ENCODE measurements at places on chromosomes 4 and X.

GRCh38 chrX:127030016-127030748, 210.7 kb downstream of the PRR32 start:
- no peak for DNase-seq

DNA sequence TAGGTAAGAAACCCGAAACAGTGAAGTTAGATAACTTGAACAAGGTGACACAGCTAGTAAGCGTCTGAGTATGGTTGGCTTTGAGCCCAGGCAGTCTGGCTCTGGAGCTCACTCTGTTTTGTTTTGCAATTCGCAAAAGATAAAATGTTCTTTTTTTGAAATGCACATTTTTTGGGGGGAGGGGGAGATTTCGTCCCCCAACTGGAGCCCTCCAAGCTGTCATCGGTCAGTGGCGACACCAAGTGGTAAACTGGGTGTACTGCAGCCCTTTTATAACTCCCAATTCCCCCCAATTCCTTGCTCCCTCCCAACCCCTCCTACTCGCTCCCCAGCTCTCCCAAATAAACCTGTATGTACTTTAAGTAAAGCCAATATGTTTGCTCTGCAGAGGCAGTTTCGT, 2.8 kb upstream of the CLCN5 start:
- peak; percentile 1 for DNase-seq

GRCh38 chr4:105128208-105128607, 18.5 kb upstream of the TET2 start:
- no peak for DNase-seq

GRCh38 chrX:105495376-105495775, 274.9 kb upstream of the TEX13A start:
- no peak for DNase-seq

- DNase-seq = no peak
Measured at GRCh38 chrX:132200976-132201375, 18.3 kb downstream of the RAP2C start.

GRCh38 chrX:153868576-153869472, 17.1 kb downstream of the L1CAM start:
- DNase-seq = no peak

DNA sequence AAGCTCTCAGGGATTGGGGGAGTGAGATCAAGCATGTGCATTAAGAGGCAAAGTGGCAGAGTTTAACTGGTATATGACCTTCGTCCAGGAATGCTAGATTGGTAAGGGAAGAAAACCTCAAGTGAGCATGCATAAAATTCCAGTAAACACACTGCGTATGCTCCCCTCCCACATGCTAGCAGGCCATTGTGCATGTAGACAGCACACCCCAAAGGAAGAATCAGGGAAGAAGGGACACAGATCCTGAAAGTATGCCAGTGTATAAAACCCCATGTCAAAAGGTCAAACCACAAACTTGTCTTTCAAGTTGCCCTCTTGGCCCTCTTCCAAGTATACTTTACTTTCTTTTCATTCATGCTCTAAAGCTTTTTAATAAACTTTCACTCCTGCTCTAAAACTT, 405.2 kb upstream of the CNKSR2 start:
- no peak for DNase-seq

GRCh38 chrX:106780664-106781377, 21.7 kb upstream of the TBC1D8B start:
- no peak for DNase-seq

GRCh38 chr4:112173593-112174558, 28.6 kb downstream of the FAM241A start:
- DNase-seq = no peak

GRCh38 chr4:55554453-55555030, 7.8 kb upstream of the CLOCK start:
- DNase-seq = no peak

DNA sequence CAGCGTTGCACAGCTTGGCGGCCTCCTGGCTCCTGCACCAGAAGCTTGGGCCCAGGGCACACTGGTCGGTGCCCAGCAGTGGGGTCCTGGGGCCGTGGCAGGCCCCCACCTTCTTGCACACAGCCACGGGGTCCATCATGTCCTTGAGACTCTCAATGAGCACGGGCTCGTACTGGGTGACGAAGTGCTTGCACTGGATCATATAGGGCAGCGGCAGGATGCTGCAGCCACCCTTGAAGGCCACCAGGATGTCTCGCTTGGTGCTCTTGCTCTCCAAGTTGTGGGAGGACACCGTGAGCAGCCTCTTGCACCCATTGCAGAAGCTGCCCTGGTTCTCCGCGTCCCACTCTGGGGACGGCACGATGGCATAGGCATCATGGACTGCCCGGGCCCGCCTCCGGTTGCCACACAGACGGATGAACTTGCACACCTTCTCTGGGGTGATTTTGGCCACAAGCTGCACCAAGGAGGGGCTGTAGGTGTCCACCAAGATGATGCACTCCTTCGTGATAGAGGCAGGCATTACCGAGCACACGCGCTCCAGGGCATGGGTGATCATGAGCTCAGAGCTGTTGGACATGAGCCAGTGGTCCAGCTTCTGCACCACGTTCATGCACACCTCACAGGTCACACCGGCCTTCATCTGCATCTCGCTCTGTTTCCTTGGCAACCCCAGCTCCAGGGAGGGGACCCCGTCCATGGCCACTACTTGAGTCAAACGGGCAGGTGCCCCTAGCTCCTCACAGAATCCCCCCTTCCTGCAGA, 1.2 kb downstream of the PSAPL1 start:
- DNase-seq = no peak

DNA sequence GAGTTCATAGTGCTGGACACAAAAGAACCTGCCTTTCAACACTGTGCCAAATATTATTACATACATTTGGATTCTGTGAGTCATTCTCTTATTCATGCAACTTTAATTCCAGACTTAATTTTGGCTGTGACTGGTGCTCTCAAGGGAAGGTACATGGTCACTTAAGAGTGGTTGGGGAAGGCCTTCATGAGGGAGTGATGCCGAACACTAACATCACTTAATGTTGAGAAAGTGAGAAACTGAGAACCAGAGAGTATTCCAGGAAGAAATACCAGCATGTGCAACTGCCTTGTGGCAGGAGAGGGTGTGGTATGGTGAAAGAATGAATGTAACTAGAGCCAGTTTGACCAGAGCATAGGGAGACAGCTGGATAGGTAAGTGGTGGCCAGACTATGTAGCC, 41.5 kb upstream of the FHDC1 start:
- no peak for DNase-seq

DNA sequence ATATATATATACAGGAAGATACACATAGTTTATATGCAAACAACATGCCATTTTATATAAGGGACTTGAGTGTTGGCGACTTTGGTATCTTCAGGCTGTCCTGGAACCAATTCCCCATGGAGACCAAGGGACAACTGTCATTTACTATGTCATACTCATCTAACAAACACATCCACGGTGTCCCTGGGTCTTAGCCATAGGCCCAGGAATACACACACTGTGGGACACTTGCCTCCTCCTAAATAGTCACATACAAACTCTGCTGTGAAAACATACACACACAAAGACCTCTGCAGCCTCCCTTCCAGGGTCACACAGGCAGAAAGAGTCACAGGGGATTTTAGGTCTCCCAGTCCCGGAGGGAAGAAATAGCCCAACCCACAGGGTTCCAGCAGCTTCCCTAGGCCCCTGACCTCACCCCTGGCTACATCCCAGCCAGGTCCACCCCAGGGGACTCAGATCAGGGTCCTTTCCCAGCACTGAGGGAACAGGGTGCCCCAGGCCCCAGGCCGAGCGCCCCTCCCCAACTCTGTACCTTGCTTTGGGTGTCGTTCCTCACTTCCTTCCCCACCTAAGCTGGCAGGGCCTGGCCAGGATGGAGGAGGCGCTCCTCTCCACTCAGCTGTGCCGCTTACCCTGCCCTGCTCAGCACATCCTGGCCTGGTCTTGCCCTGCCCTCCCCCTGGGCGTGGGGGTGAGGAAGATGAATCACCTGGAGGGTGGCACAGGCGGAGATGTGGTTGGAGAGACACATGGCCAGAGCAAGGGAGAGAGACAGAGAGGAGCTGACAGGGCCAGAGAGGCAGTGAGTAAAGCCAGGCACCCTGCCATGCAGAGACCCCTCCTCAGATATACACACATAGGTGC, 21.8 kb downstream of the FGD1 start:
- no peak for DNase-seq

- DNase-seq = no peak
Measured at GRCh38 chr4:148006001-148006400, 274.1 kb downstream of the ARHGAP10 start.

DNA sequence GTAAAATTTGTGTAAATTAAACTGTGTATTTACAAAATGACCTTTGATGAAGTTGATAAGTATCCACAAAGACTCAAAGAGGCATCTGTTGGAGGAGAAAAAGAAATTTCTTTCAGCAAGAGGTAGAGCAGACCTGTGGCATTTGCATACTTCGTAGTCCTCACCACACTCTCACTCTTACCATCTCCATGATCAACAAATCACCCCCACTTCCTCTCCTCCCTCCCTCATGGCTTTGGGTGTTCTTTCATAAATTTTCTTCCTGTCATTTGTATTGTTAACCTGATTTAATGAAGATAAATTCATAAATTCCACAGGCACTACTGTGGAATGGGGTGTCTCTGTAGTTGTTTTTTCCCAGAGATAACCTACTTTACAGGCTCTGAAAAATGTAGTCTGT, 366.5 kb downstream of the ZNF674 start:
- DNase-seq = no peak

GRCh38 chrX:154142386-154142785, 1.7 kb upstream of the OPN1LW start:
- no peak for DNase-seq

DNA sequence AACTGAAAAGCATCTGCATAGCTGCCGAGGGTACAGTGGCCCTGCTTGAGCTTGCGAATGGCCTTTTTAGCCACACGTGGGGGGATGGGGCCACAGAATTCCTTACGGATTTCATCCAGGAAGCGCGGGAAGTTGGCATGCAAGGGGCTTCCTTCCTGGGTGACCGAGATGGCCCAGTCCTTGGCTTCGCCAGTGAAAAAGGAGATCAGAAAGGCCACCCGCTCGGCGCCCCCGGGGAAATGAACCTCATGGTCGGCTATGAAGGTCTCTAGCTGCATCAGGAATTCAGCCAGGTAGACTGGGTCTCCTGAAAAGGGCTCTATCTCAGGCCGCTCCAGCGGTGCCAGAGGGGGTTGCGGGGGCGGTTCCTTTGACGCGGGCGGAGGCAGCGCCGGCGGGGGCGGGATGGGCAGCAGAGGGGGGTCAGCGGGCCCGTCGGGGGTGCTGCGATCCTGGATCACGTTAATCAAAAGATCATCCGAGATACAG, 909 bp downstream of the RTL5 start:
- DNase-seq = no peak

GRCh38 chrX:149458586-149458985, 46.5 kb downstream of the IDS start:
- DNase-seq = no peak
